Stimulated activated naive CD8-positive, alpha-beta T cell treated with anti-CD3 and anti-CD28 coated beads, Interleukin-15, Interleukin-2, amounts not matched to agents 100 U/mL and 50 U/mL, for 24 hours (primary cell): ENCODE measurements at places on chromosomes 6 and 20.

- no peak for DNase-seq
These were observed 733.8 kb upstream of the FLRT3 start for GRCh38 chr20:15071085-15071808.

GRCh38 chr6:17086469-17086868 is 15.4 kb upstream of the STMND1 start:
- DNase-seq, result peak; percentile 22

DNA sequence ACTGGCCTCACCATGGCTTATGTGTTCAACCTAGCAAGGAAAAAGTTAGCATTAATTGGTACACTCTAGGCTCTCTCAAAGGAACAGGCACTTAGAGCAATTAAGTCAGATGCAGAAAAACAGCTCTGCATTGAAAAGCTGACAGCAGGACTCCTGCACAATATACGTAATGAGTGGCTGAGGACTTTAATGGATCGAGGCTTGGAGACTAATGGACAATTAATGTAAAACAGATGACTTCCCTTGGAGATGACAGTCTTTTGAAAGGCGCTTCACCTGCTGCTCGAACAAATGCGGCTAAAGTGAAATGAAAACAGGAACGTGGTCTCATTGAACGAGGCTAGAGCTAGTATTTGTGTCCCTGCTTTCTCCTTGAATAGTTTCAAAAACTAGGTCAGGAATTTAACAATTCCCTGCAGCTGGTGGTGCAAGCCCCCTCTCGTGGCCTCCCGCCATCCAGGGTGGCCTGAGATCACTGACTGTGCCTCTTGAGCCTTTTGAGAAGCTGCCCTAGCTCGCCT is 137.1 kb downstream of the ELOVL4 start:
- no peak for DNase-seq

- DNase-seq, result no peak
These were observed 89.7 kb downstream of the FOXF2 start for GRCh38 chr6:1479095-1479494.
